CD4-positive, alpha-beta T cell treated with Interleukin-6 for 4 hours (primary cell): ENCODE measurements at places on chromosomes 11 and 22.

GRCh38 chr11:128625746-128626145 is 38.4 kb upstream of the ETS1 start:
- no peak for DNase-seq

GRCh38 chr11:128696941-128697340 is 3.1 kb downstream of the FLI1 start:
- DNase-seq, result peak; percentile 35

DNA sequence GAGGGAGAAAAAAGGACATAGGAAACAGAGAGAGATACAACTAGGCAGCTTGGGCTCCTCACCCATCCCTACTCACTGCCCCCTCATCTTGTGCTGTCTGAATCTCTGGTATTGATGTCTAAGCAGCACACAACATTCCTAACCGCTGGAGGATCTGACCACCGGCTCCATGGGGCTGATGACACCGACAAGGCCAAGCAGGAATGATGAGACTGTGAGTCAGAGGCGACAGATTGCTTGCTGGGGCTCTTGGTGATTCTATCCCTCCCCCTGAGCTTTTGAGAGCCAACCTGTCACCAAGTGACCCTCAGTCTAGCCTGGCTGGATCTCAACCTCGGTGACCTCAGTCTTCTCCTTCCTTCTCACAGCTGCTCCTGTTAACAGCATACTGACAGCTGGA is 13.8 kb downstream of the PAMR1 start:
- no peak for DNase-seq

- DNase-seq, result no peak
These were observed 952 bp upstream of the CATSPERZ start for GRCh38 chr11:64298966-64299846.

DNA sequence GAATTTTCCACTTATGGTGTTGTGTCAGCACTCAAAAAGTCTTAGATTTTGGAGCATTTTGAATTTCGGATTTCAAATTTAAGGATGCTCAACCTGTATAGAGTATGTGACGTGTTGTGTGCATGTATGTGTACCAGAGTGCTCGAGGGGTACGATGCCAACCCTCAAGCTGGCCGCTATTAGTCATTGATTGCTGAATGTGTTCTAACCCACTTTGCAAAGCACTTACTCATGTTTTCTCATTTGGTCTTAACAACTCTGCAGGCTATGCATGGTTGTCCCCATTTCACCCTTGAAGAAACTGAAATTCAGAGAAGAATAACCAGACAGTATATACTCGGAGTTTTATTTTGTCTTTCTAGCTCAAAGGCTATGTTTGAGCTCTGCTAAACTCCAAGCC is 196.4 kb upstream of the TENM4 start:
- no peak for DNase-seq

- DNase-seq, result peak; percentile 9
These were observed 11.6 kb upstream of the ALKBH3 start for GRCh38 chr11:43868852-43869567.

- DNase-seq, result no peak
These were observed 14.3 kb upstream of the ARFGAP3 start for GRCh38 chr22:42871146-42872050.
